ENCODE measurements at places on chromosomes 4 and X.
A peak's percentile ranks its signal among the peaks of the same experiment; 100 is the strongest.

DNA sequence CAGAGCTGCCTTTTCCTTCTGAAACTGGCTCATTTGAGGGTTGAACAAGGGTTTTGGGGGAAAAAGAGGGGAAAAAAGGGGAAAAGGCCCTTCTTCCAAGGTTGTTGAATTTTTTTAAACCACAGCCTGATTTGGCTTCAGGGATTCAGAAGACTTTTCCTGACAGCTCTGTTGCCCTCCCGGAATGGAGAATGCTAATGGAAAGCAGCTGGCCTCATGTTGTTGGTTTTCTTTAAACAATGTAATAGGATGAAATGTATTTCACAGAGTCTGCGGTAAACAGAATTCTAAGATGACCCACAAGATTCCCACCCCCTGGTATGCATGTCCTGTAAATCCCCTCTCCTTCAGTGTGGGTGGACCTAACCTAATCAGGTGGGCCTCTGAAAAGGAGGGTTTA lies 3.3 kb upstream of the KIAA1210 start:
- DNase-seq = no peak

GRCh38 chr4:47750788-47751187 lies 87.1 kb downstream of the CORIN start:
- no peak for DNase-seq

- no peak for DNase-seq
Observed at GRCh38 chr4:31343061-31343460, 622.9 kb downstream of the PCDH7 start.

GRCh38 chr4:112312610-112313239 lies 15.6 kb downstream of the ALPK1 start:
- DNase-seq = no peak

DNA sequence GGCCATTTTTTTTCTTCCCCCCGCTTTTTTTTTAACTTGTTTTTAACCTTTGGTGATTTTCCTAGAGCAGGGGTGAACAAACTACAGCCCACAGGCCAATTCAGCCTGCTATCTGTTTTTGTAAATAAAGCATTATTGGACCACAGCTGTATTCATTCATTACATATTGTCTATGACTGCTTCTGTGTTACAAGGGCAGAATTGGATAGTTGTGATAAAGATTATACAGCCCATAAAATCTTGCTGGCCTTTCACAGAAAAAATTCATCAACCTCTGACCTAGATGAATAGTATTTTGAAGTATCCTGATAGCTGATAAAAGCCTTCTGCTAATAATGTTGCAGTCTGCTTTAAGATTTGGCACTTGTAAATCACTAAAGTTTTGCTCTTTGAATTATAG lies 63.4 kb downstream of the SMAD1 start:
- DNase-seq = peak; percentile 78

- peak; percentile 68 for DNase-seq
Observed at GRCh38 chrX:13078739-13079444, 34.5 kb upstream of the FAM9C start.

DNA sequence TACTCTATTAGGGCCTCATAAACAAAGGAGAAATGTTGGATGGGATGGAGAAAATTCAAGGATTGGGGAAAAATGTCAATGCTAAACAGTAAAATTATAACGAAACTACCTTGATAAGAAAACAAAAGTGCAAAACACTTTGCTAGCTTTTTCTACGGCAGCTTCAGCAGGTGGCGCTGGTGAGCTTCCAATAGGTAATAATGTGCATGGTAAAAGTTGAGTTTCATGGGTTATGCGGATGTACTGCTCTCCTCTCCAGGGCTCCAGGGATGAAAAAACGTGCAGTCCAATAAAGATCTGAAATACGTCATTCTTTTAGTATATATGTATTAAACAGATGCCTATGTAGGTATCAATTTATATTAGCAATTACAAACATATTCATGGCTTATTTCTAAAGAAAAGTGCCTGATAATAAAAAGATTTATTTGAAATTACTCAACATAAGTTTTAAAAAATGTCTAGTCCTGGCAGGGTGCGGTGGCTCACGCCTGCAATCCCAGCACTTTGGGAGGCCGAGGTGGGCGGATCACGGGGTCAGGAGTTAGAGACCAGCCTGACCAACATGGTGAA lies 239.6 kb downstream of the GRXCR1 start:
- peak; percentile 33 for DNase-seq

DNA sequence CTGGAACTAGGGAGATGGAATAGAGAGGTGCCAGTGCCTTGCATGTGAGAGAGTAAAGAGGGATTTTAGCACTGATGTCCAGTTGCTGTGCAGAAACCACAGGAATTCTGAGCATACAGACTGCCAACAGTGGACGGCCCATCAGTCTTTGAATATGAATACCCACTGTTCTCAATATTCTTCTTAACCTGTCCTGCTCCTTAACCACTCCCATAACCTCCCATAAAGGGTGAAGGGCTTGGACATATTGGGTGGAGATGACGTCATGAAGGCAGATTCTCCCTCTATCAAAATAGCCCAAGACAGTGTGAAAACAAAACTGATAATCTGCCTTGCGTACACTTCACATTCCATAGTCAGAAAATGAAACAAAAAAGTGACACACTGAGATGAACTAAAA lies 1313.7 kb upstream of the PABPC4L start:
- DNase-seq = no peak

DNA sequence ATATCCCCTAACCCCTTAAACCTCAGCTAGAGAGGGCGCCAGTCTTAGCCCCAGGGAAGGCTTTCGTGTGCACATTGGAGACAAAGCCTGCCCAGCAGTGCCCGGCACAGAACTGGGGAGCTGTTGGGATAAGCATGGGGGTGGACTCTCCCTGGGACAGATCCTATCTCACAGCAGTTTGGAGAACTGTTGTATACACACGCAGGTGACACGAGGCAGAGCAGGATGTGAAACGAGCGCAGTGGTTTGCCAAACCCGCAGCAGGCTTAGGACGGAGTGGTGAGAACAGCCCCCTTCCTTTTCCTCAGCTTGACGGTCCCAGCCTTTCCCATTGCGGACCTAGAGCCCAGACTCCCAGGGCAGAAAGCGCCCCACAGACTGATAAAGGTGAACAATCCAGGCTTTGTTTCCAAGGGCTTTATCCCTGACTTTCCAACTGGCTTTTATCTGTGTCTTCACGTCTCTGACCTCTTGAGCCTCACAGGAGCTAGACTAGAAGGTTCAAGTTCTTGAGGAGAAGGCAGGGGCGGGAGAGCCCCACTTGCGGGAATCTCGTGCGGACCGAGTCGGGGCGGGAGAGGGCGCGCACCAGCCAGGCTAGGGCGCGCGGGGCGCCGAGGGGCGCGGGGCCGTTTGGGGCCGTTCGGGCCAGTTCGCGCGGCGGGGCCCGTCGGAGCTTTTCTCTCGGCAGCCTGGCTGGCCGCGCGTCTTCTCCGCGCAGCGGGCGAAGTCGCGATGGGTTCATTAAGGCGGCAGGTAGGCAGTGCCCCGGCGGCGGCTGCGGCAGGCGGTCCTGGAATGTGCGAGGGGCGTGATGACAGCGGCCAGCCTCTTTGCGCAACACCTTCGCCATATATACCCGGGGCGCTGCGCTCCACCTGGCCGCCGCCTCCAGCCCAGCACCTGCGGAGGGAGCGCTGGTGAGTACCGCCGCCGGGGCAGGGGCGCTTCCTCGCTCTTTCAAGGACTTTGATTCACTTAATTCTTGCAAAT lies at the start of gene SLC34A2:
Gene SLC34A2 (plus strand): TSS at position 881 of the 993 bp plus-strand sequence. CDS start 6,650 bp downstream, outside the sequence.
- DNase-seq = no peak

- DNase-seq = no peak
Observed at GRCh38 chr4:4711902-4712301, 147.6 kb upstream of the MSX1 start.

DNA sequence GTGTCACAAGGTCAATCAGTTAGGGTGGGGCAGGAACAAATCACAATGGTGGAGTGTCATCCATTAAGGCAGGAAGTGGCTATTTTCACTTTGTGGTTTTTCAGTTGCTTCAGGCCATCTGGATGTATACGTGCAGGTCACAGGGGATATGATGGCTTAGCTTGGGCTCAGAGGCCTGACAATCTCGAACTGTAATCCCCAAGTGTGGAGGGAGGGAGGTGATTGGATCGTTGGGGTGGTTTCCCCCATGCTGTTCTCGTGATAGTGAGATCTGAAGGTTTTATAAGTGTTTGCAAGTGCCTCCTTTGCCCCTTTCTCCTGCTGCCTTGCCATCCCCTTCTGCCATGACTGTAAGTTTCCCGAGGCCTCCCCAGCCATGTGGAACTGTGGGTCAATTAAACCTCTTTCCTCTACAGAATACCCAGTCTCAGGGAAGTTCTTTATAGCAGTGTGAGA lies 36.7 kb upstream of the STS start:
- DNase-seq = no peak

DNA sequence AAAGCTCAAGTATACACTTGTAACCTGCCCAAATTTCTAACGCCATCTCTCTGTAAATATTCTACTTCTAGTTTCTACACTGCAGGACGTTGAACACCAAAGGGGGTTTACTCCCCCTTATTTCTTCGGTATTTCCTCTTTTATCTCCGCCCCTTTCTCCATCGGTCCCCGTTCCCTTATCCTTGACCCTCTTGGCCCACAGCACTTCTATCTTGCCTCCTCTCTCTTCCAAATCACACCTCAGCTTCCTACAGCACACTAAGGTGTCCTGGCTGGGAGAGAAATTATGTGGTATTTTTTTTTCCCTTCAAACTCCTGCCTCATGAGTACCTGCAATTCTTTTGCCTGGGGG lies 715 bp downstream of the ZMAT1 start:
- DNase-seq = no peak

GRCh38 chr4:73613130-73613529 lies 7.1 kb downstream of the RASSF6 start:
- DNase-seq = no peak

GRCh38 chrX:38982370-38982769 lies 181.1 kb downstream of the MID1IP1 start:
- DNase-seq = no peak

DNA sequence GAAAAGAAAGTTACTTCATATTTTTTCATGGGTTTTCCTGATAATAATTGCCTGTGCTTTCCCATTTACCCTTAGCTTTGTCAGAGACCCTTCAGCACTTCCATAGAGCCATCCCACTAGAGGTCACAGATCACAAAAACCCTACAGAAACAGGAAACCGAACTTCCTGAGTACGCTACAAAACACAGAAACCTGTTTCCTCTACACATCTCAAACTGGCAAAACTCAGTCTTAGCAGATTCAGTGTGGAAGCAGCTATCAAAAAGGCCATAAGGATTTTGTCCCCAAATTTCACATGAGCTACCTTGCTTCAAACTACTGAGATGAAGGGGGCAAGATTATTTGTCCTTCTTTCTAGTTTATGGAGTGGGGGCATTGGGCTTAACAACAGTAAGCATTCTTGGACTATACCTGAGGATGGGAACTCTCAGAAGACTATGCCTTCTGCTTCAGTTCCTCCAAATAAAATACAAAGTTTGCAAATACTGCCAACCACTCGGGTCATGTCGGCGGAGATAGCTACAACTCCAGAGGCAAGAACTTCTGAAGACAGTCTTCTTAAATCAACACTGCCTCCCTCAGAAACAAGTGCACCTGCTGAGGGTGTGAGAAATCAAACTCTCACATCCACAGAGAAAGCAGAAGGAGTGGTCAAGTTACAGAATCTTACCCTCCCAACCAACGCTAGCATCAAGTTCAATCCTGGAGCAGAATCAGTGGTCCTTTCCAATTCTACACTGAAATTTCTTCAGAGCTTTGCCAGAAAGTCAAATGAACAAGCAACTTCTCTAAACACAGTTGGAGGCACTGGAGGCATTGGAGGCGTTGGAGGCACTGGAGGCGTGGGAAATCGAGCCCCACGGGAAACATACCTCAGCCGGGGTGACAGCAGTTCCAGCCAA lies at the start of gene MMRN1:
Gene MMRN1 (plus strand): TSS at position 206 of the 902 bp plus-strand sequence. CDS start 118 bp downstream, at position 324.
- DNase-seq = peak; percentile 95

- no peak for DNase-seq
Observed at GRCh38 chrX:56268888-56269287, 36.7 kb downstream of the KLF8 start.

DNA sequence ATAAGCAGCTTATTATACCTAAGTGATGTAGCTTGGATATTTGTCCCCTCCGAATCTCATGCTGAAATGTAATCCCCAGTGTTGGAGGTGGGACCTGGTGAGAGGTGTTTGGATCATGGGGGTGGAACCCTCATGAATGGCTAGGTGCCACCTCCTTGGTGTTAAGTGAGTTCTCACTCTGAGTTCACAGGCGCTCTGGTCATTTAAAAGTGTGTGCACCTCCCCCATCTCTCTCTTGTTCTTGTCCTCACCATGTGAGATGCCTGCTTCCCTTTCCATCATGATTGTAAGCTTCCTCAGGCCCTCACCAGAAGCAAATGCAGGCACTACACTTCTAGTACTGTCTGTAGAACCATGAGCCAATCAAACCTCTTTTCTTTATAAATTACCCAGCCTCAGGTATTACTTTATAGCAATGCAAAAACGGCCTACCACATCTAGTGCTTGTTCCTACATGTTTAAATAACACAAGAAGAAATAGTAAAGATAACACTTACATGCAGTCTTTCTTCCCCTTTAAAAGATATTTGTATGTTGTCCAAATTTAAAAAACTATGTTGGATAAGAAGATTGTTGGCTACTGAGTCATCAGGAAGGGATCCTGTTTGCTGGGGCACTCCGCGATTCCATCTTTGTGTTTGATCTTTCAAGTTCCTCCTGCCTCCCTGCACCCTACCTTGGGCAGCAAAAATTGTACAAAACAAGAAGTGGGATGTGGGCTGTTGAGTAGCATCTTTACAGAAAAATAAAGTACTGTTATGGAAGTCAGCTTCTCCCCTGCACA lies 29.7 kb downstream of the PPP1R2C start:
- DNase-seq = peak; percentile 64

GRCh38 chrX:114976292-114976691 lies 41.1 kb downstream of the IL13RA2 start:
- no peak for DNase-seq

DNA sequence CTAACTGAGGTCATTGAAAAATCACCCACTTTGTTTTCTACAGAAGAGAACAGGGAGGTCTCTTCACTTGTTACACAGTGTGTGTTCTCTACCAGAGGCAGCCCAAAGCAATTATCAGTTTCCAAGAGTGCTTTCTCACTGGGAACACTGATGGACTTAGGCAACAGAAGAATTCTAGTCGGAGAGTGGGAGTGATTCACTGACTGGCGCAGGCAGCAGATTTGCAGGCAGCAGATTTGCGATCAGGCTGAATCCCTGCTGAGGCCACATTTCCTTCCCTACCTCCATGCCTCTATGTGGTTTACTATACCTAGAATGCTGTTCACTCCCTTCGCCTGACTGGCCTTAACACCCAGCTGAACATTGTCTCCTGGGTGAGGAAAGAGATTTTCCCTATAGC lies 6.6 kb downstream of the OCIAD2 start:
- DNase-seq = peak; percentile 25

DNA sequence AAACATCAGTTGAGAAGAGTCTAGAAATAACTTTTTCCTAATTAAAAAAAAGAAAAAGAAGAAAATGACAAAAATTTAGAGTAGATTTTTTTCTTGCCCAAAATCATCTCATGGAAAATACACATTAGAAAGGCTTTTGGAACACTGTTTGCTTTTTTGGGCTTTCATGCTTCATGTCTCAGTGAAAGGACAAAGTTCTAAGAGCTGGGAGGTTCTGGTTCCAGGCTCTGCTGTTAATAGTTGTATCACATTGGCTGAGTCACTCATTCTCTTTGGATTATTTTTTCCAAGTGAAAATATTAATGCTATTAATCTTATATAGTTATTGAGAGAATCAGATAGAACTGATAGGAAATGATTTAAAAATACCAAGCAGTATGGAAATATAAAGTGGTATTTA lies 32.9 kb upstream of the ETNPPL start:
- DNase-seq = no peak

- DNase-seq = peak; percentile 40
Observed at GRCh38 chr4:73836373-73837279, at the start of gene CXCL6. Gene CXCL6, plus strand, starts transcription at chr4:73836678. Its CDS starts 73 bp downstream, at chr4:73836751.

GRCh38 chr4:7878323-7878722 lies 61.3 kb downstream of the AFAP1 start:
- peak; percentile 57 for DNase-seq

GRCh38 chr4:151564321-151564720 lies 155.3 kb downstream of the FHIP1A start:
- DNase-seq = no peak

All from endothelial cell of umbilical vein (primary cell).